Activated CD8-positive, alpha-beta memory T cell treated with anti-CD3 and anti-CD28 coated beads, Interleukin-2, amount 10 ng/mL, durations not matched to agents 7 days and 5 days (primary cell): ENCODE measurements at places on chromosomes 3 and 15.

DNA sequence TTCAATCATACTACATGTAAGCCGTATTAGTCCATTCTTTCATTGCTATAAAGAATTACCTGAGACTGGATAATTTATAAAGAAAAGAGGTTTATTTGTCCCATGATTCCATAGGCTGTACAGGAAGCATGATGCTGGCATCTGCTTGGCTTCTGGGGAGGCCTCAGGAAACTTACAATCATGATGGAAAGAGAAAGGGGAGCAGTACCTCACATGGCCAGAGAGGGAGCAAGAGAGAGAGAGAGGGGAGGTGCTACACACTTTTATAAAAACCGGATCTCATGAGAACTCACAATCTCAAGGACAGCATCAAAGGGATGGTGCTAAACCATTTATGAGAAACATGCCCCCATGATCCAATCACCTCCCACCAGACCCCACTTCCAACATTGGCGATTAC, 14.3 kb upstream of the CLASP2 start:
- no peak for DNase-seq

DNA sequence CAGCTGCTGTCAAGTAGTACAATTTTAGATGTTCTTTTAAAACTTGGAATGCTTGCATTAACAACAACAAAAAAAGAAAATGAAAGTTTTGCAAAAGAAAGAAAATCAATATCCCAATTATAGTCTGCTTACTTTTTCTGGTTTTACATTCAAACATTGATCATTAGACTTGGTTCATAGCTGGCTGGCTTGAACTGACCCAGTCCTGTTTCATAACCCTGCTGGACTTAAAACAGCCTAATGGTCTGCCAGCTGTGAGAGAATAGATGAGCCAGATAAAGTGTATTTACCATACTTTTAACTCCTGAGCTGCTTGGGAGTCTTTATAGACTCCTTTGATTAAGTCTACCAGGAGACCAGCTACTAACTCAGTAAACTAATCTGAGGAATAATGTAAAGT, 59.2 kb downstream of the PIAS1 start:
- DNase-seq: no peak

DNA sequence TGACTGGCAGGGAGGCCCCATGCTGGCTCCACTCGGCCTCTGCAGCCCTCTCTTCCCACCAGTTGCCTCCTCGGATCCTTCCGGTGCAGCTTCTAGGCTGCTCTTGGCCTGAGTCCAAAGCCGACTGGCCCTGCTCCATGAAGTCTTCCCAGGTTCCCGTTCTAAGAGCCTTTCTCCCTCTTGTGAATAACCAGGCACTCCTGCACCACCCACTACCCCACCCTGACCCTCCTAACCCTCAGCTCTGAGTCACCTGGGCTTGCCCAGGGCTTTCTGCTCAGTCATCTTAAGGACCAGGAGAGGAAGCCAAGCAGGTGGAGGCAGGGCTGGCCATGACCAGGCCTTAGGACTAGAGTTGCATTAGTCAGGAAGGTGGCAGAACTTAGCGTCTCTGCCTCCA, 28.1 kb upstream of the CNBP start:
- DNase-seq: no peak

- DNase-seq: no peak
These were observed 357.8 kb upstream of the TBL1XR1 start for GRCh38 chr3:177554895-177555759.

DNA sequence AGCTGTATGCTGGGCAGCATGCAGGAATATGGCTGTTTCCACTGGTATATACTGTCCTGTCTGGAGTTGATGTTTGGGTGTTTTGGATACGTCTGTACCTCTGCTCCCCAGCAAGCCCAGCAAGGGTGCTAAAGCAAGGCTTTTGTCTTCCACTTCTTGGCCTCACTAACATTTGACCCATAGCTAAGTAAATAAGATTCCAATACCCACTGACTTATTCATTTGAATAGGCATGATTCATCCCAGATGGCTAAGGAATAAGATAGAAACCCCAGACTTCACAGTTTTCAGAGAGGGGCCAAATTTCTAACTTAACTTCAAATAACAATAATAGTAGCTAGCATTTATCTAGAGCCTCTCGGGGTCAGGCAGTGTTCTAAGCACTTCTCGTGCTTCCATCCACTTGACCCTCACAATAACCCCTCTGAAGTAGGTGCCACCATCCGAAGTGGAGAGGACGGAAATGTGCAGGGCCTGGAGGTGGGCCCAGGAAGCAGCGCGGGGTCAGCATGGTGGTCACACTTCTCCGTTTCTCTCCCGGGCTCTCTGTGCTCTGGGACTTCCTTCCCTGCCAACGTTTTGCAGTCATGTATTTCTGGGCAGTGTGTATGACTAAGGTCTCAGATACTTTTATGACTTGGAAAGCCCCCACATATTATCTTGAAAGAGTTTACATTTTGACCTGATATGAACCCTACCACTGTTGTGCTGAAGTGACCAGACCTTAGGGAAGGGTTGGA, 39.3 kb downstream of the LRRK1 start:
- DNase-seq: no peak

DNA sequence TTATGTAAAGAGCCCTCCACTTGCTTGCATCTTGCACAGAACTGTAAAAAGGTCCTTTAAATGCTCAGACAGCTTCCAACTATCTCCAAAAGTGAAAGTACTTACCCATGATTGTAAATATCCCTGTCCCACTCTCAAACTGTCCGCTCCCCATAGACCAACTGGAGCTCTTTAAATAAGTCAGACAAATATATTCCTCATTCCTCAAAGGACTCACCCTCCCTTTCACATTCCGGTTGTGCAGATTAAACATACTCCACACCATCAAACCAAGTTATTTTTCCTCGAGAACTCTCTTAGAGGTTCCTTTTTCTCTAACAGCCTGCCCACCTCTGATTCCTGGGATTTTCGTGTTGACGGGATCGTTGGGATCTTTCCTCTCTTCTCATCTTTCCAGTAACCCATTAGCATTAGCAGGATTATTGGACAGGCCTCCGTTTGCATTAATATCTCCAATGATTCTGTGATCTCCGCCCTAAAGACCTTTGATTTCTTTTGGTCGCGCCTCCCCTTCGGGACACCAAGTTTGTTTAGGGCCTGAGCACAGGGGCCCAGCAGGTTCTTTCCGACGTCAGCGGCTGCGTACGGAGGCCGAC, 763 bp downstream of the GOLGB1 start:
- DNase-seq: no peak

GRCh38 chr3:141900343-141900742, 23.9 kb downstream of the ATP1B3 start:
- DNase-seq: no peak

GRCh38 chr3:171525437-171525836, 65.2 kb upstream of the TNIK start:
- no peak for DNase-seq

DNA sequence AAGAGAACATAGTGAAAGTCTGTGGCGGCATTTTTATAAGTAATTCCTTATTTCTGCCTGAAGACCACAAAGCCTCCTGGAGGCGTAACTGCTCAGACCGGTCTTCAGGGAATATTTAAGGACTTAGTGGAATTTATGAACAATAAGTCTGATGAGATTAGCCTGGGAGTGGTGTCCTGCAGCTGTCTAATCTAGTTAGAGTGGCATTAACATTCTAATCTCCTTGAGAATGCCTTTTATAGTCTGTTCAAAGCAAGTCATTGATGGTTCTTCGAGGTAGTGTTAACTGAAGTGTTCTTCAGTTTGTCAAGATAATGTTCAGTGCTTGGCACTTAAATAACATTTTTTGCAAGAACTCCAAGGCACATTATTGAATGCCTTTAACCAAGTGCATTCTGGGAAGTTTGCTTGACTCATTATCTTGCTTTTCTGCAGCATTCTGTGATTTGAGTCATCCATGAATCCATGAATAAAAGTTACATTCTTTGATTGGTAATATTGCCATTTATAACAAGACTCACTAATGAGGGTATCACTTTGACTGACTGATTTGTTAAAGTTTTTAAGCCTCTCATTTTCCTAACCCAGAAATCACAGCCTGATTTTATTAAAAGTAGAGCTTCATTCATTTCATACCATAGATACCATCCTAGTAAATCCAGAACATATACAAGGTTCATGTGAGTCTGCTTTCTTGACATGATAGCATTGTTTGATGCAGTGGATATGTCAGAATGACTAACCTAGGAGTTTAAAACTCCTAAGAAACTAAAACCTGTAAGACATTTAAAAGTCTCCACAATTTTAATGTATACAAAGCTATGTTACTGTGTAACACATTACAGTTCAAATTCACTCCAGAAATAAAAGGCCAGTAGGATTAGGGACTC, 12.5 kb downstream of the RBM5 start:
- no peak for DNase-seq

DNA sequence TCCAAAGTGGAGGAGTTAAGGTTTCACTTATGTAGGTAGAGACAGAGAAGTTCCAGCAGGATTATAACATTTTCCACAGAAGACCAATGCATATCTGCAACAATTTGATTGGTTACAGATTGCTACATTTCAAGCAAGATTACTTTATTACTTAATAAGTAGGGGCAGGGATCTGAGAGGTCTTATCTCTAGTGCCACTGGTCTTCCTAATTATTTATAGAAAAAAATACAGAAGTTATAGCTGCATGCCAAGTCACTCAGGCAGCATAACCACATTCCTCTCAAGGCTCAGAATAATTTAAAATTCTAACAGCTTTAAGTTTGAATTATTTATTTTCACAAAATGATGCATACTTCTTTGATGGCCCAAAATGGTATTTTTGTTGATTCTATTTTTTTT, 30.5 kb downstream of the RAD54L2 start:
- DNase-seq: no peak

- no peak for DNase-seq
These were observed 54.4 kb upstream of the TLE3 start for GRCh38 chr15:70152070-70152480.

DNA sequence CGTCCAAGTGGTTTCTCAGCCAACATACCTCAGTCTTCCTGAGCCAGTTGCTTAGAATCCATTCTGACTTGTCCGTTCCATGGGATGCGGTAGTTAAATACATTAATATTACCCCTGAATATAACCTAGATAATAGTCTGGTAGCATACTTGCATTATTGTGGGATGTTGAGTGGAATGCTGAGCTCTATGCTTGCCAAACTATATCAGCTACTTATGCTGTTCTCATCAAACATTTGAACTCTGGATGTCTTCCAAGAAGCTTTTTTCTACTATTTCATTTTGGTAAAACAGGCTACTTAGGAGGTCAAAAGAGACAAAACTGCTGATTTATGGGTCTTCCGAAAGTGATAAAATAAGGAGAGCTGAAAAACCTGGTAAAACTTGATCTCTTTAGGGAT, 429.5 kb downstream of the NAALADL2 start:
- DNase-seq: no peak

DNA sequence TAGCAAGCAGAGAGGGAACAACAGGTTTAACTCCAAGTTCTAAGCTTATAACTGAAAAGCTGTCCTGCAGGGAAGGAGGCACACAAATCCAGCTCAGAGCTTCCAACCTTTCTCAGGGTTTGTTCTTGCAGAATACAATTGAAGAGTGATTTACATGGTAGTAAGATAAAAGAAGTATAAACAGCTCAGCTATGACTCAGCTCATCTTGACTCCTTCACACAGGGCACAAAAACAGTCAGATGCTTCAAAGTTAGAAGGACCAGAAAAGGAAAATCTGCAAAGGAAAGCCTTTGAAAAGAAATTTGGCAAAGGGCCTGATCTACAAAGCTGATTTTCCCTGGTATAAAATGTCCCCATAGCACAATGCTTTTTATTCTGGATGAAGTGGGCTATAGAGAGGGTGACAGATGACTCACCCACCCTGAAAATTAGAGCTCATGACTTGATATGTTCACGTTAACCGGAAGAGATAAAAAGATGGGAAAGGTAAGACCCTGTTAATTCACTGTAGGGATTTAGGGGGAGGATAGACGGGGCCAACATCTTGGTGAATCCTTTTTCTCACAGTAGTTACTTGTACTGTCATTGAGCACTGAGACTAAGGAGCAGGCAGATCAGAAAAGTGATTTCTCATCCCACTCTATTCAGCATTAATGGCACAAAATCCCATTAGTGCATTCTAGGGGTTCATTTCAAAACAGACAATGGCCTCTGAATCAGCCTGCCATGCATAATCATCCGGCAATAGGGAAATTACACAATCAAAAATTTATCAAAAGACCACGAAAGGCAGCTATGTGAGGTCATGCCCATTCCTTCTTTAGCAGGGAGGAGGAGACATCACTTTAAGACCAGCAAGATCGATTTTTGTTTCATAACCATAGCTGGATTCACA, 143.5 kb downstream of the GAP43 start:
- no peak for DNase-seq

- DNase-seq: peak; percentile 54
These were observed 33.0 kb upstream of the GNB5 start for GRCh38 chr15:52224211-52224610.

DNA sequence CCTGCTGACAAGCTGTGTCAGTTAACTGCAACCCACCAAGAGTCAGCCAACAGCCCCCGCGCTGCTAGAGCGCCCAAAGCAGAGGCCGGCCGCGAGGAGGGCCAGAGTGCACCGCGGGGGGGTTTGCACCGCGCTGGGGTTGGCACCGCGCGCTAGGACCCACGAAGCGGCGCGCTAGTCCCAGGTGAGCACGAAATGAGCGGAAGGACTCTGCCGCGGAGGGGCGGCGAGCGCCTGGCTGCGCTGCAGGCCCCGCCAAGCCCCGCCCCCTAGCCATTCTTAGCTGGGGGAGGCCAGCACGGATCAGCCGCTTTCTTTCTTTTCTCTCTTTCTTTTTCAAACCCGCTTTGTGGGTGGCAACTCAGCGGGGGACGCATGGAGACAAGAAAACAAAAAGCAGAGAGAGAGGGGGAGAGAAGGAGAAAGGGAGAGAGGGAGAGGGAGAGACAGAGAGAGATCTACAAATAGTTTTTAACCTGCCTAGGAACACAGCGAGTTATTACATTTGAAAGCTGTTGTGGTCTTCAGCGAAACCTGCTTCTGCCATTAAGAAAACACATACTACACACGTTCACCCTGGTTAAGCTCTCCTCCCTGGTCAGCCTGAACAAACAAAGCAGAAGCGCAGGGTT, 6.9 kb upstream of the FOXB1 start:
- DNase-seq: peak; percentile 90

- no peak for DNase-seq
These were observed 111.5 kb downstream of the UNC13C start for GRCh38 chr15:54089776-54090175.

GRCh38 chr3:107456501-107456900, 66.3 kb upstream of the BBX start:
- no peak for DNase-seq

- no peak for DNase-seq
These were observed 60.7 kb downstream of the CACNA1D start for GRCh38 chr3:53555068-53555588.

- DNase-seq: no peak
These were observed at the start of gene PLIN1 for GRCh38 chr15:89679212-89679611. PLIN1 (minus strand) TSS chr15:89679367; CDS start chr15:89677489, 1,878 bp downstream.

DNA sequence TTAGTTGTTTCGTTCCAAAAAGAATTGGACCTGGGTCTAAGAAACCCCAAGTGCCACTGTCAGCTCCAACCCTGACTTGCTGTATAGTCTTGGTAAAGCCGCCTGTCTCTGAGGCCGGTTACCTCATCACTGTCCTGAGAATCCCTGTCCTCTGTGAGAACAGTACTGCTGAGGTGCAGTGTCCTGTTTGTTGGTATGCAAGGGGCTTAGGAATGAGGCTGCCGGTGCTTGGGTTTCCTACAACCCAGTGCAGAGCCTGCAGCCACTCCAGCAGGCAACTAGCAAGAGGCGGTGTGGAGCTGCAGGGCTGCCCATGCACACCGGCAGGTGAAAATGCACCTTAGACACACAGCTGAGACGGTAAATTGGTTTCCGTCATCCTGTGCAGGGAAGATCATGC, 52.0 kb upstream of the ATG7 start:
- no peak for DNase-seq
